ENCODE measurements at places on chromosomes 7 and 10.

- no peak for DNase-seq
Measured at GRCh38 chr7:126657137-126657536, 595.6 kb downstream of the GRM8 start.

- no peak for DNase-seq
Measured at GRCh38 chr7:35694161-35694783, 663 bp downstream of the HERPUD2 start.

GRCh38 chr7:47443049-47443448 lies 138.9 kb downstream of the TNS3 start:
- no peak for DNase-seq

DNA sequence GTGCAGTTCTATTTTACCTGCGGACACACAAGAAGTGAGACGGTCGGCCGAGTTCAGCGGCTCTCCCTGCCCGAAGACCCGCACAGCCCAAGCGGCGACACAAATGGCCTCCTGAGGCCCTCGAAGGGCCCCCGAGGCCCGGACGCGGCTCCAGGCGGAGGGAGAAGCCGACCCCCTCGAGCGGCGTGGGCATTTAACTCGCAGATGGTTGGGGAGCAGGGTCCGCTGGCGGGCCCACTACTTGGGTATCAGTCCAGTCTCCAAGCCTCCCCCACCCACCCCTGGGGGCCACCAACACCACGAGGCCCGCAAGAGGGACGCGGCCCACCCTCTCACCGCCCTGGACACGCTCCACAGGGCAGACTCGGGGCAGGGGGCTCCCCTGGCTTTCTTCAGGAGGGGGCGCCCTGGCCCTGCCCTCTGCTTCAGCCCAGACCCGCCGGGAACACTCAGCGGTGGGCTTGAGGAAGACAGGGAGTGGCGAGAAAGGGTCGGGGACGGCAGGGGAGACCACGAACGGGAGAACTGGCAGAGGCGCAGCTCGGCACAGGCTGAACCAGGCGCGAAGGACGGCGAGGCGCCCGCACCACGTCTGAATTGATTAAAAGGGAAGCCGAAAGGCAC lies 1.7 kb downstream of the IGF2BP3 start:
- DNase-seq, result no peak

DNA sequence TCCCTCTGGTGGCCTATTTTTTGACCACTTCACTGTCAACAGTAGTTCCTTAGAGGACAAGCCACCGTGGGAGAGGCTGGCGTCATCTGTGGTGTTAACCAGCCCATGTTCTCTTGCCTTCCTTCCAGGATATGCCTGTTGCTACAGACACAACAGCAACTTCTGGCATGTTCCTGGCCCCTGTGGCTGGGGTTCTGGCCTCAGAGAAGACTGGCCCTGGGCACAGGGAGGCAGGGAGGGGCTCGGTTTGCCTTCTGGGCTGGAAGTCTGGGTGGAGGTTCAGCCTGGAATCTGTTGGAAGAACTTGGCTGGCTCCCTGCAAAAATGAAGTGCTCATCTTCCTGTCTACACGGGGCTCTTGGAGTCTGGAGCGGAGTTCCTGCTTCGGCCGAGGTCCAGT lies 25.7 kb downstream of the GOLGA7B start:
- no peak for DNase-seq

All from stimulated activated CD4-positive, alpha-beta T cell treated with anti-CD3 and anti-CD28 coated beads, Interleukin-1b, Interleukin-23, amount 100 ng/mL, for 24 hours (primary cell).